ENCODE measurements at places on chromosomes 5 and 9.

GRCh38 chr9:106962122-106962521 lies 99.2 kb downstream of the ZNF462 start:
- no peak for DNase-seq

DNA sequence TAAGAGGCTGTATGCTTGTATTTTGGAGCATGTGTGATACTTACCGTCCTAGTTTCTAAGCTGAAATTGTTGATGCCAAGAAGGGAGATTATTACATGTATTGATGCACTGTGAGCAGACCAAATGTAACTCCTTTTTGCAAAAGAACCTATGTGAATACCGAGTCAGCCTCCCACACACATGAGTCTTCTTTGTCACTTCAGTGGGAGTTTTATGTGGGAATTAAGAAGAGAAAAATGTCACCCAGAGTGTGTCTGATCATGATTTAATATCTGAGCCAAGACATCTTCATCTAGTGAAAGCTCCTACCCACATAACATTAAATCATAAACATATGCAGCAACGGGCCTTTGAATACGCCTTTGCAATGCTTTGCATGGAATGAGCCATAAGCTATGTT lies 380.3 kb upstream of the ACTBL2 start:
- no peak for DNase-seq

DNA sequence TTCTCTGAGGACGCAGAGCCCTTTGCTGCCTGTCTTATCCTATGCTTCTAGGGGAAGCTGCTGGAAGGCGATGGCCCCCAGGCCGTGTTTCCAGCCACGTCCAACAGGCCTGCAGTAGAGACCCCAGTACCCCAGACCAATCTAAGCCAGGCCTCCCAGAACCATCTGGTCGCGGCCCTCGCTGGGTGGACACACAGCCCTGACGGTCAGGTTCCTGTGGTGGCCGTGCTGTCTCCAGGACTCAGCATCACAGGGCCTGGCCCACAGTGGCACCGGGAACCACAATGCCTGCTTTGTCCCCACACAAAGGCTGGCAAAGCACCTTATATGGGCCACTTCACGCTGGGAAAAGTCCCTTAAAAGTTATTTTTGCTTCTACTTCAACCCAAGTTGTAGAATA lies 44.5 kb downstream of the SEMA4D start:
- DNase-seq, result no peak

GRCh38 chr5:36606428-36607113 lies at the start of gene SLC1A3:
TSS of gene SLC1A3 (plus strand) at chr5:36606606. CDS start at chr5:36608424, 1,818 bp downstream.
- no peak for DNase-seq

GRCh38 chr5:855771-856530 lies 5.2 kb upstream of the ZDHHC11 start:
- no peak for DNase-seq

- DNase-seq, result no peak
These were observed 309.6 kb downstream of the DTWD2 start for GRCh38 chr5:118678746-118679145.
